ENCODE measurements at places on chromosomes 6 and 20.
A peak's percentile ranks its signal among the peaks of the same experiment; 100 is the strongest.

- no peak for DNase-seq
Measured at GRCh38 chr6:15308435-15309213, 62.8 kb downstream of the JARID2 start.

GRCh38 chr6:151240036-151240685 lies 394 bp downstream of the AKAP12 start:
- DNase-seq: no peak

GRCh38 chr6:29071831-29072723 lies 15.0 kb downstream of the OR2B3 start:
- no peak for DNase-seq

DNA sequence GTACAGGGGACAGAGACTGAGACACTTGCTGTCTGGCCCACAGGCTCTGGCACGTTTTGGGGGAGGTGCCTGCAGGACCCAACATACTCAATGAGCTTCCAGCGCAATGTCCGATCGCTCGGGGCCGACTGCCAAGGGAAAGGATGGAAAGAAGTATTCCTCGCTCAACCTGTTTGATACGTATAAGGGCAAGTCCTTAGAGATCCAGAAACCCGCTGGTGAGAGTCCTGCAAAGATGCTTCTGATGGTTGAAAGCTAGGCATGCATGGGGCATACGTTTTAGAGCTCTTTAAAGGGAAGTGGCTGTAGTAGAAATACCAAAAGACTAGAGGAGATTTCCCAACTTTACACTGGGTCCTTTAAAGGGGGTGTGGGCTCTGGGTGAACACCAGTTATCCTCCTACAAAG lies 2.2 kb downstream of the PRRC2A start:
- no peak for DNase-seq

DNA sequence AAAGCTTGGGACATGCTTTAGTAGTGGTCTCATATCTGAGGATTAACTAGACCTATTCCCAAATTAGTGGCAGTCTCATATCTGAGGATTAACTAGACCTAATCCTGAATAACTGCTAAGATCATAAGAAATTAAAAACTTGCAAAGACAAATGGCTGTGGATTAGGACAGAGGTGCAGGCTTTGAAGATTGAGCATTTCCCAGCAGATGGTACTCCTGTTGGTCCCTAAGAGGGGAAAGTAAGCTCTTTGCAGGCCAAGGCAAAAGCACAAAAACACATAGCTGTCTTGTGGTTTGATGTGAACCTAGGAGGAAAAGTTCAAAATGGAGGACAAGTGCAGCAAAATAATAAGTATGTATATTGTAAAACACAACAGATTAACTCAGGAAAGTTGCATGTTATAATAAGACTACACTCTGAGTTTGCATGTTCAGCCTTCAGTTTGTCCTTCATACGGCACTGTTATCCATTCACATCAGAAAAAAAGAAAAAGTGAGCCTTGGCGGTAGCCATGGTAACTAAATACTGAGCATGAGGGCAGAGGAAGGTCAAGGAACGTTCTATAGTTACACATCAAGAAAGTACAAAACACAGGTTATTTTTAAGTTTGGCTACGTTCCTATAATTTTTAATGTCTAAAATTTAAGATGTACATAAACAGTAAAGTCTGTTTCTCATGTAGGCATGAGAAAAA lies 62.8 kb downstream of the FILIP1 start:
- DNase-seq: no peak

DNA sequence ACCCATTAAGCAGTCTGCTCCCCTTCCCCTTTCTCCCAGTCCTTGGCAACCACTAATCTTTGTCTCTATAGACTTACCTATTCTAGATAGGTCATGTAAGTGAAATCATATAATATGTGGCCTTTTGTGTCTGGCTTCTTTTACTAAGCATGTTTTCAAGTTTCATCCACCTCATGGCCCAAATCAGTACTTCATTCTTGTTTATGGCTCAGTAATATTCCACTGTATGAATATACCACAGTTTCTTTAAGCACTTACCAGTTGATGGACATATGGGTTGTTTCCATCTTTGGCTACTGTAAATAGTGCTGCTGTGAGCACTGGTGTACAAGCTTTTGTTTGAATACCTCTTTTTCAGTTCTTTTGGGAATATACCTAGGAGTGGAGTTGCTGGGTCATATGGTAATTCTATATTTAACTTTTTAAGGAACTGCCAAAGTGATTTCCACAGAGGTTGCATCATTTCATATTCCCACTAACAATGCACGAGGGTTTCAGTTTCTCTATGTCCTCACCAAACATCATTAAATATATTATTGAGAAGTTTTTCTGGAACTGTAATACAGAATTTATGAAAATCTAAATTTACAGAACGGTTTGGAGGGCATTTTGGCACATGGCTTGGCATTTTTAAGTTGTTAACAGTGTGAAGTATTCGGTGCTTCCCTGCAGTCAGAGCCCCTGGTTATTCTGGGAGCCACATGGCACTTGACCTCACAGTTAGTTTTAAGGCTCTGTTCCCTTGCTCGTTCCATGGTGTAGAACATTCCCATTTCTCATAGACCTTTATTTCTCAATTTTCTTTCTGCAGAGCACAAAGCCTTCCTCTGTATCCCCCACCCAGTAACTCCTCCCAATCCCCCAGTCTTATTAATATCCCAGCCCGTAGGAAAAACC lies 27.0 kb upstream of the DTNBP1 start:
- DNase-seq: no peak

DNA sequence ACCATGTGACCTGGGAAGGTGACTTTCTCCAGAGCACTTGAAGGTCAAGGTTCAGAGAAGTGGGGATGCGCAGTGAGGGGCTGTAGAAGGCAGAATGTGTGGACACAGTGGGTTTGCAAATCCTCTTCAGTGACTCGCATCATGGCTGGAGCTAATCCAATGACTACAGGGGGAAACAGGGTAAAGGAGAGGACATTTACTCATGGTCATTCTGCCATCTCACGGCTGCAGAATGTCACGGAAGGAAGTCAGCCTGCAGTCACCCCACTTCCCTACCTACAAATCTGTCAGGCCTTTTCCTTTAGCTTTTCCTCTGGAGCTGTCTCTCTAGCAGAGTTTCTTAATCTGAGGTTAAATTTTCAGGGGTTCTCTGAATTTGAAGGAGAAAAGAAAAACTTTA lies 337.6 kb downstream of the CDC5L start:
- no peak for DNase-seq

DNA sequence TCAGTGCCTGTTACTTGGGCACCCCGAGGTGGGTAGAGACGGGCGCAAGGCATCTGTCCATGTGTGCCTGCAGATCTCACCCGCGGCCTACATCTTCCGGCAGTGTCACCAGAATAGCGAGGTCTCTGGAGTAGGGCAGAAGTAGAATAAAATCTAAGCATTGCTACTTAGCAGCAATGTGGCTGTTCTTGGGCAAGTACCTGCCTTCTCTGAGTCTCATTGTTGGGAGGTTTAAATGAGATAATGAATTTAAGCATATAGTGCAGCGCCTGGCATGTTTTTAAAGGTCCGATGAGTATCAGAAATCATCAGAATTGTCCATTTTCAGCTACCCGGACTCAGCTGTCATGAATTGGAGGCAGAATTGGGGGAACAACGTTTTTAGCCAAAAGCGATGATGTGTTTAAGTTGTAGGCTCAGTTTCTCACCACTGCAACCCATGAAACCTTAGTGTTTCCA lies 800 bp downstream of the ABCC10 start:
- DNase-seq: no peak

DNA sequence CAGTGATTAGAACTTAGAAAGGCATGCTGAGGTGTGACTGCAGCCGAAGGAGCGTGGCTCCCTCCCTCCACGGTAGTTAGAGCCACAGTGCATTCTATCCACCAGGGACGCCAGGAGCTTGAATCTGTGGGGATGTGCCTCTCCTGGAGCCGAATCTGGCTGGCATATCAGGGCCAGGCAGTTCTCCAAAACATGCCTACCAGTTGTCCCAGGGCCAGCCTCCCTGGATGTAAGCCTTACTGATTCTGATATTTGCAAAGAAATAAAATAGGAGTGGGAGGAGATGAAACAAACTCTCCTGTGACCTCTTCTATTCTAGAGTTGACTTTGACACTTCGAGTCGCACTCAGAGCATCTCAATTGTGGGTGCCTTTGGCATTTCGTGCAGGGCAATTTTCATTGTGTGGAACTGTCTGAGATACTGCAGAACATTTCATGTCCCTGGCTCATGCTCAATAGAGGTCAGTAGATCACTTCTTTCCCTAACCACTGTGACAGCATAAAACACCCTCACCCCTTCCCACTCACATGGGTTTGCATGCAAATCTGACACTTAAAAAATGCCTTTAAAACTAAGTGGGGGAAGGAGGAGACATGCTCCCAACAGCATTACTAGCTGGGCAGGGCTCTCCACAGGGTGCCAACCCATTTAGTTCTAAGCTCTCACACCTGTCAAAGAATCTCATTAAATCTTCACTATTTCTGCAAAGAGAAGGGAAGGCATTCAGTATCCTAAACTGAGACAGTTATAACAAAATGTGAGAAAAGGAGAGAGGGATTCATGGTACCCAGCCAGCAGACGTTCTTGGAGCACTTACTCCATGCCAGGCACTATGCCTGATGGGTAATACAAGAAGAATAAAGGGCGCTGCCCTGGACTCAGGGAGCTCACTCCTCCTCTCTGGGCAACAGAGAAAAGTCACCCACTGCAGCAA lies 378.9 kb downstream of the PREX1 start:
- DNase-seq: no peak

- DNase-seq: no peak
Measured at GRCh38 chr20:42461965-42462593, 727.6 kb downstream of the PTPRT start.

GRCh38 chr20:46897328-46897880 lies 2.8 kb downstream of the EYA2 start:
- no peak for DNase-seq

DNA sequence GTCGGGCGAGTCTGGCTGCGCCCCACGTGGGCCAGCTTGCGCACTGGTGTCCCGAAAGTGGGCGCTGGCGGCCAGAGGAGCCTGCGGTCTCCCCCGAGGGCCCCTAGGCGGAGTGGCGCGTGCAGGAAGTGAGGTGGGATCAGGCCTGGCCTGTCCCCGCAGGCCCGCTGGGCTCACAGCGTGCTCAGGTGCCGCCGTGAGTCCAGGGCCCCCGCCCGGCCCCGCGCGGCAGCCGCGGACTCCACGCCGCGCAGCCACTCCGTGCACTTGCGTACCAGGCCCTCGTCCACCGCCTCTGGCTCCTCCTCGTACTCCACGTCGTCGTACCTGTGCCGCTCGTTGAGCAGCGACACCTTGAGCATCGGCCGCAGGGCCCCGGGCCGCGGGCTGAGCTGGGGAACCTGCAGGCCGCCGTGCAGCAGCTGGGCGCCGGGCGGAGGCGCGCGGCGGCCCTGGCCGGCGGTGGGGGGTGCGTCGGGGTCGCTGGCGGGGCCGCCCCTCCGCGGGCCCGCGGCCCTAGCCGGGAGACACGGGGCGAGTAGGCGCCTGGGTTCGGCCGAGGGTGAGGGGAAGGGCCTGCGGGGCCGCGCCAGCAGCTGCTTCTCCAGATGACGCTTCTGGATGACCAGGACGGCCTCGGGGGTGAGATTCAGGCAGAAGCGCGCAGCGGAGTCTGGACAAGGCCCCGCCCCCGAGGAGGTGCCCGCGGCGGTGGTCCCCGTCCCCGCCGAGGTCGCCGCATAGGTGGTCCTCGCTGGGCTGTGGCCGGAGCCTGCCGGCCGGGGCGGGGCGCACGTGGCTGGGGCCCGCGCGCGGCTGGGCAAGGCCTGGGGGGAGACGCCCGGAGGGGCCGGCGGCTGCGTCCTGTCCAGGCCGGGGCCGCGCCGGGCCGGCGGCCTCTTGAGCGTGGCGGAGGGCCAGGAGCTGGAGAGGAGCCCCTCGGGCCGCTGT lies 835 bp downstream of the PRR18 start:
- no peak for DNase-seq

GRCh38 chr6:106979435-106979884 lies 4.9 kb upstream of the CD24 start:
- peak; percentile 61 for DNase-seq

GRCh38 chr20:57688864-57689263 lies 21.0 kb downstream of the PMEPA1 start:
- DNase-seq: no peak

DNA sequence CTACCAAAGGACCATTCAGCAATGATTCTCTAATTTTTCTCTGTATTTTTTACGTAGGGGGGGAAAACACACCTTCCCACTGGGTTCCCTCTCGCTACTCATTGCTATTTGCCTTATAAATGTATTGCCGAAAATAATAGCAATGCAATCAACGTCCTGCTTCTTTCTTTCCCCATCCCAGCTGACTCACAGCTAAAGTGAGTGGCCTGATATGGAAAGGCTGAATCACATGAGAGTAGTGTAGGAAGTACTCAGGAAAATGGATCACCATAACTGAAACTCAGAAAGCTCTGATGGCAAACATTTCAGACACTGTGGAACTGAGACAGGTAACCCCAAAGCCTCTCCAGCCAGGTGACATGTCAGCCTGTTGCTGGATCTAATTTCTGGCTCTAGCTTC lies 49.3 kb upstream of the SRPK1 start:
- DNase-seq: no peak

- DNase-seq: no peak
Measured at GRCh38 chr6:28401172-28401571, 1.6 kb upstream of the ZSCAN12 start.

GRCh38 chr6:71012866-71013469 lies 56.1 kb upstream of the B3GAT2 start:
- no peak for DNase-seq

DNA sequence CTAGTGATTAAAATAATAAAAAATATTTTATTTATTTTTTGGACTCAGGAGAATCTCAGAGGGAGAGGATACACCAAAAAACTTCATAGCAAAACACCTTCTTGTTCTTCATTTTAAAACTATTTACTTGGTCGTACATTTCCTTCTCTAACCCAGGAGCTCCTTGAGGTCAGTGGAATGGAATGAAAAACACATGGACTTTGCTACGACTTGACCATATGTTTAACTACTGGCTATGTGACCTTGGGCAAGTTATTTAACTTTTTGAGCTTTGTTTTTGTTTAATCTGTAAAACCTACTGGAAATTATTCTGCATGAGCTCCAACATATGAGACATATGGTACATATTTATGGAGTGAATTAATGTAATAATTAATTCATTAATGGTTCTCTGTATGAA lies 1005.5 kb upstream of the CITED2 start:
- DNase-seq: no peak

- no peak for DNase-seq
Measured at GRCh38 chr6:140271759-140272377, 897.4 kb upstream of the CITED2 start.

DNA sequence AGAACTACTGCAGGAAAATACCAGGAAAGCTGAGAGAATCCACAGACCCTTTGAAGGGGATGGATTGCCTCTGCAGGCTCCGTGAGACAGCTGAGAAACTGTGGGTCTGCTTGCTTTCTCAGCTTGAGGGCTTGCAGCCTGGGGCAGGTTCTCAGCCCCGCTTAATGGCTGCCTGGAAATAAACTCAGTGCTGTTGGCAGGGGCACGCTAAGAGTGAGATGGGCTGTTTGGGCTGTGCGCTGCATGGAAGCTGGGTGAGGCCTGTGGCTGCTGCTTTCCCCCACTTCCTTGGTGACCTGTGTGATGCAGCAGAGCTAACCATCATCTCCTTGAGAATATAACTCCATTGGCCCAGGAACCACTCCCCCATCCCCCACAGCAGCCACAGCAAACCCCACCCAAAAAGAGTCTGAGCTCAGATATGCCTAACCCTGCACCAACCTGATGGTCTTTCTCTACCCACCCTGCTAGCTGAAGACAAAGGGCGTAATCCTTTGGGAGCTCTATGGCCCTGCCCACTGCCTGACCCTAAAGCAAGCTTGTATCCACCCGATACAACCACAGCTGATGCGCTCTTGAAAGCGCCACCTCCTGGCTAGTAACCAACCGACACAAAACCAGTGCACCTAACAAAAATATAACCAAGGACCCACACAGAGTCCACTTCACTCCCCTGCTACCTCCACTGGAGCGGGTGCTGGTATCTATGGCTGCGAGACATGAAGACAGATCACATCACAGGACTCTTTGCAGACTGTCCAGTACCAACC lies 800.6 kb upstream of the MAP3K7 start:
- DNase-seq: no peak

Data from activated effector memory CD4-positive, alpha-beta T cell treated with Interleukin-2 at 50 U/mL for 16 hours (primary cell).